NCI-H774 (cell line): ENCODE measurements at places on chromosomes 7 and 10.

- DNase-seq, result no peak
Observed at GRCh38 chr7:35026150-35026549, 11.1 kb downstream of the DPY19L1 start.

- DNase-seq, result no peak
Observed at GRCh38 chr7:2923291-2923781, 79.2 kb upstream of the GNA12 start.

GRCh38 chr7:18834577-18834976 is 282.9 kb downstream of the TWIST1 start:
- DNase-seq, result no peak

- no peak for DNase-seq
Observed at GRCh38 chr7:5214641-5215040, 24.6 kb downstream of the WIPI2 start.

- DNase-seq, result no peak
Observed at GRCh38 chr7:36051501-36051900, 101.6 kb upstream of the EEPD1 start.

- DNase-seq, result no peak
Observed at GRCh38 chr7:50674299-50674698, 108.4 kb downstream of the GRB10 start.

GRCh38 chr7:80622541-80622940 is 15.9 kb upstream of the CD36 start:
- no peak for DNase-seq

DNA sequence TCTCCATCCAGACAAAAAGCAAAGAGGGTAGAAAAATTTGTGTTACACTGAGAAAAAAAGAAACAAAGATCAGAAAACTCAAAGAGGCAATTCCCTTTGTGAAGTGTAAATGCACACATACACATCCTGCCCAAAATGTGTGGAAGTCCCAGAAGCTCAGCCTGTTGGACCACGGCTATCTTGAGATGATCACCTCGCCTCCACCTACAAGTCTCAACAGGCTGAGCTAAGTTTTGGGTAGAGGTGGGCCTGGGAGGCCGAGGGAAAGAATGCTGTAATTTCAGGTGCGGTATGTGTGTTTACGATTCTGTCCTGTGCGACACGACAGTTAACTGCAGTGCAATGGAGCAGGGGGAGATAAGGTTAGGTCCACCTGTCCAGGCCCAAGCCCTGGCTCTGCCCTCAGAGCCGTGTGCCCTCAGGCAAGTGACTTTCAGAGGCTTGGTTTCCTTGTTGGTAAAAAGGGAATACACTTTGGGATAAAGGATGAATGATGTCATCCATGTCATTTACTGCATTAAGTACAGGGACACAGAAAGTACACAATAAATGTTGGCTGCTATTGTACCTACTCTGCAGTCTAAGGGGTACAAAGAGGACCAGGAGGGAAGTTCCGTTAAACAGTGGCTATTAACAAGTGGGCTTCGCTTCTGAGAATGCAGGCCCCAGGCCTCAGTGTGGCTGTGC is 67.3 kb downstream of the AFAP1L2 start:
- DNase-seq, result no peak

- DNase-seq, result no peak
Observed at GRCh38 chr7:27442455-27442854, 199.9 kb downstream of the EVX1 start.
